HS-27A (cell line): ENCODE measurements at places on chromosomes 16 and 17.

GRCh38 chr17:65527381-65527780, 34.1 kb downstream of the AXIN2 start:
- no peak for DNase-seq

DNA sequence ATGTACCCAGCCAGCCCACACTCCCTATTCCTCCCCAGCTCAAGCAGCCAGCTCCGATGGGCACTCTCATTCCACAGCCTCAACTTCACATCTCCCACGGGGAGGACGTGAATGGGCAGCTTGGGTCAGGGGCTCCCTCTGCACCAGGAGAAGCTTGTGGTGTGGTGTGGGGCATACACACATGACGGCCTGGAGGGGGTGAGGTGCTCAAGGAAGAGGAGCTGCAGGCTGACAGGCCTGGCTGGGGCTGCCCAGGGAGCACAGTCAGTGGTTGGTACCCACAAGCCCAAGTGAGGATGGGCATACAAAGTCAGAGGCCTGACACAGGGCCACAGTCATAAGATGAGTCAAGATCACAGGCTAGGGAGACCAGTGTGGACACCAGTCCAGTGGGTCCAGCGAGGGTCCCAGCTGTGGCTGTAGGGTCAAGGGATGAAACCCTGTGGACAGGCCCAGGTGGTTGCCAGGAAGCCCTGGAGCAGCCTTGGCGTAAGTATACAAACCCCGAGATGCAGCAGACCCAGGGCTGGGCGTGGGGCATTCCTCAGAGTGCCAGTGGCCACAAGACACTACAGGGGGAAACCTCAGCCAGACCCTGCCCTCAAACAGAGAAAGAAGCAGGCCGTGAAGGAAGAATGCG, 4.4 kb downstream of the DRC3 start:
- DNase-seq: no peak

DNA sequence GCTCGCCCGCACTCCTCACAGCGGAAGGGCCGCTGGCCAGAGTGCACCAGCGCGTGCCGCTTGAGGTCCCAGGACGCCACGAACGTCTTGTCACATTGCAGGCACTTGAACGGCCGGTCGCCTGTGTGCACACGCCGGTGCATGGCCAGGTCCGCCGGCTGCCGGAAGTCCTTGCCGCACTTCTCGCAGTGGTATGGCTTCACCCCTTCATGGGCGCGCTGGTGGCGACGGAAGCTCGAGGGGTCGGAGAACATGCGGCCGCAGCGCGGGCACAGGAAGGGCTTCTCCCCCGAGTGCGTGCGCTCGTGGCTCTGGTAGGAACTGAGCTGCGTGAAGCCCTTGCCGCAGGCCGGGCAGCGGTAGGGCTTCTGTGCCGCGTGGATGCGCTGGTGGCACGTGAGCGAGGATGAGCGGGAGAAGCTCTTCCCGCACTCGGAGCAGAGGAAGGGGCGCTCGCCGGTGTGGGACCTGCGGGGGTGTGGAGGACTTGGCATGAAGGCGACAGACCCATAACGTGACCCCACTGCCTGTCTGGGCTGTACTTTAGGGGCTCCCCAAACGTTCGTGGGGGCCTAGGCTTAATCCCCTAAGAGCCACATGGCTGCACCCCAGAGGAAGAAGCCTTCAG, 12.1 kb downstream of the ZNF668 start:
- DNase-seq: no peak

- DNase-seq: no peak
These were observed 344.0 kb downstream of the CA10 start for GRCh38 chr17:51814521-51814920.

DNA sequence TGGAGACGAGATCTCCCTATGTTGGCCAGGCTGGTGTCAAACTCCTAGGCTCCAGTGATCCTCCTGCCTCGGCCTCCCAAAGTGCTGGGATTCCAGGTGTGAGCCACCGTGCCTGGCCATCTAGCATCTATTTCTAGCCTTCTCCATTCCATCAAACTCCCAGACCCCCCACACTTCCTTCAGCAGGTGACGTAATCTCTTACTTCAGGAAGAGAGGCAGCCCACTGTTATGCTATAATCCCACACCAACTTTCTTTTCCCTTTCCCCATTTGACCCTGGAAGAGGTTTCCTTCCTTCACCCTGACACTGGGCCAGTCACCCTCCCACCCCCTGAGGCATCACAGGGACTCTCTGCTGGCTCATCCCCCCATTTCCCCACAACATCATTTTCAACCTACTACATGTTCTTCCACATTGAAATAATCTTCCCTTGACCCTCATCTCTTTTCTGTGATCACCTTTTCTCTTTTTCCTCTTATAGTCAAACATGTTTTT, 7.6 kb downstream of the ITGA2B start:
- no peak for DNase-seq

DNA sequence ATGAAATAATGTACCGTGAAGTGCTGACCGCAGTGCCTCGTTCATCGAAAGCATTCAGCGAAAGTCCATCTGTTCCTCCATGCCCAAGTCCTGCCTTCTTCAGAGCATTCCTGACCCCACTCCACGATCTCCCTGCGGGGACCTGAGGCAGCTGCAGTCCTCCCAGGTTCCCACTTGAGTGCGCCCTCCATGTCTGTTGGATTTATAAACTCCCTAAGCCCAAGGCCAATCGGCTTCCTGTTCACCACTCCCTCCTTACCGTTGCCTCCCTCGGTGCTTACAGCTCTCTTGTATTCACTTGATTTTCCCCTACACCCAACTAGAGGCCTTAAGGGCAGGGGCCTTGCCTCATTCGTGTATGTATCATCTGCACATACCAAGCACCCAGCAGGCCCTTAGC, 2.8 kb downstream of the RAD51D start:
- DNase-seq: no peak

- DNase-seq: no peak
These were observed 59.3 kb downstream of the IKZF3 start for GRCh38 chr17:39804839-39805238.

DNA sequence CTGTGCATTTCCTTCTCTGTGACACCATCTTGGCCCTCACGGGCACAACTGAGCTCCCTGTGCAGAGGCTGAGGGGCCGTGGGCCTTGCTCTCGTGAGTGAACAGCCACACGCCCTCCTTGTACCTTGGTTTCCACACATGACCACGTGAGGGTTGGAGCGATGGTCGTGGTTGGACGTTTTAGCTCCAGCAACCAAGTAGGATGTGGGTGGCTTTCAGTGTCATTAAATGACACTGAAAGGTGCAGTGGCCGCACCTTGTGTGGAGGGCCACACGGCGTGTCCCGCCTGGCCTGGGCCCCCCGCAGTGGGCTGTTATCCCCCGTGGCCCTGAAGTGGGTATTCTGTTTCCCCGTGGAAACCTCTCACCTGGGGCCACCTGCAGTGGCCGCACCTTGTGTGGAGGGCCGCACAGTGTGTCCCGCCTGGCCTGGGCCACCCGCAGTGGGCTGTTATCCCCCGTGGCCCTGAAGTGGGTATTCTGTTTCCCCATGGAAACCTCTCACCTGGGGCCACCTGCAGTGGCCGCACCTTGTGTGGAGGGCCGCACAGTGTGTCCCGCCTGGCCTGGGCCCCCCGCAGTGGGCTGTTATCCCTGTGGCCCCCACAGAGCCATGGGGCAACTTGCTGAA, 28.2 kb downstream of the ACSF3 start:
- DNase-seq: no peak

DNA sequence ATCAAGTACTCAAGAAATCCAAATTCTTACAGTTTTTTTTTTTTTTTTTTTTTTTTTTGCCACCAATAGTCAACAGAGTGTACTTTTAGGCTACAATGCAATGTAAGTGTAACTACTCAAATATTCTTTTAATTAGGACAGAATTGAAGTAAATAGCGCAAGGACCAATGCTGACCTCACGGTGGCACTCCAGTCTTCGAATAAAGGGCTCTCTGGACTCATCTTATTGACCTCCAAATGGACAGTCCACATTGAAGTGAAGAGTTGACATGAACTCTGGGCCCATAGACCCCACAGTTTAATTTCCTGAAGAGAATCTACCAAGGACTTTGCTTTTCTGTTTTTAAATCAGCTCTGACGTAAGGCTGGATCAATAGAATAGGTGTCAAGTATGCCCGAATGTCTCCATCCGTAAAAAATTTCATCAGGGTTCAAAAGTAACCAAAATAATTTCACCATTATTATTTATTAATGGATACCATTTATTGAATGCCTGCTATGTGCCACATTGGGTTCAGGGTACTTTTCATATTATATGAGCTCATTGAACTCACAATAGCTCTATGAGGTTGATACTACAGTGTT, 7.3 kb upstream of the DDX52 start:
- no peak for DNase-seq

GRCh38 chr16:50072730-50073129, 7.0 kb downstream of the HEATR3 start:
- no peak for DNase-seq

DNA sequence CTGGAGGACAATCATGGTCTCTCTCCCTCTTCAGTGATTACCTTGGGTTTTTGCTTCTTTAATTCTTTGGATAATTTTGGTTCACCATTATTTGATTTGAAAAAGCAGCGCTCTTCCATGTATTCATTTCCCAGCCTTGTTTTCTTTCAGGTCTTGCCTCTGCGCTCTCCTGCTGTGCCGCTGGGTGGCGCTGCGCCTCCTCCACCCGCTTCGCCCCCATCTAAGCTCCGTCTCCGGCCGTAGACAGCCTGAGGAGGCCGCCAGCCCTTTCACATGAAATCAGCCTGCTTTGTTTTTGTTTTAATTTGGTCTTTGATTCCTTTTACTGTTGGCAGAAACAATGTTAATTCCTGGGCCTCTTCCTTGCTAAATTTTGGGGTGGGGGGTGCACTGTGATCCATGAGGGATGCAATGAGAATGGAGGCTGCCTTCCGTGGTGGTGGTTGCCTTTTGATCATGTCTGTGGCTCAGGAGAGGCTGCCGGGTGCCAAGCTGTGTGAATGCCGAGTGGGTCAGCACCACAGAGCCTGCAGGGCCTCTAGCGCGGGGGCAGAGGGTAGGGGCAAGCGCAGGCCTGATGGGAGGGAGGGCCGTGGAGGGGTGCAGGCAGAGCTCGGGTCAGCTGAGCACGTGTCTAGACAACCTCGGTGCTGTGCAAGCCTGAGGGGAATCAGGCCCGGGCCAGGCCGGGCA, 64.1 kb downstream of the PLD6 start:
- no peak for DNase-seq

DNA sequence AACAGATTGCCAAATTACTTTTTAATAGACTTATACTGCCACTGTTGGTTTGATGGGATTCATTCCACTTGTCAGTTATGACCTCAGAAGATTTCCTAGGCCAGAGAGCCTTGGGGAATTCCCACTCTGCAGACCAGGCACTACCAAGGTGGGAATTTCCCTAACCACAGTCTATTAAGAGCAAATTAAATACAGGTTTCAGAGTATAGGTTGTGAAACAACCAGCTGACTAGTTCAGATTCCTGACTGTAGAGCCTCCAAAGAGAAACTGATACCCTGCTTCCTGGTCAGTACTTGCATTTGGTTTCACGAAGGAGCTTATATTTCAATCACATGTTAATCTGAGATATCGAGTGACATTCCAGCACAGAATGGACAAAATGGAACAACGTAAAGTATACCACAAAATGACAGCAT, 186.5 kb downstream of the STX8 start:
- no peak for DNase-seq

GRCh38 chr17:81086789-81087551, 52.0 kb downstream of the BAIAP2 start:
- no peak for DNase-seq

GRCh38 chr16:23837553-23838308, 1.9 kb downstream of the PRKCB start:
- DNase-seq: no peak

- no peak for DNase-seq
These were observed 35.8 kb upstream of the BHLHA9 start for GRCh38 chr17:1234455-1234854.

DNA sequence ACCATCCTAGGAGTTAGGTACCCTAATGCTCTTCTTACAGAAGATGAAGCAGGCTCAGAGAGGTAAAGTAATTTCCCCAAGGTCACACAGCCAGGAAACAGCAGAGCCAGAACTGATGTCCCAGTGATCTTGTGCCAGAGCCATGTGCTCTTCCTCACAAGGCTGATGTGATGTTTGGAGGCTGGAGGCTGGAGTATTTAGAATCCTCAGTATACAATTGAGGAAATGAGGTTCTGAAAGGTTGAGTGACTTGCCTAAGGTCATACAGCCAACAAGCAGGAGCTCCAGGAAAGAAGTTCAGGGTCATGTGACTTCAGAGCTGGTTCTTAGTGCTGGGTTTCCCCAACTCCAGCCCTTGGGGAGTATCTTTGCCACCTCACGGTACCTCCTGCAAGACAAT, 18.5 kb downstream of the ITPRIPL2 start:
- no peak for DNase-seq

DNA sequence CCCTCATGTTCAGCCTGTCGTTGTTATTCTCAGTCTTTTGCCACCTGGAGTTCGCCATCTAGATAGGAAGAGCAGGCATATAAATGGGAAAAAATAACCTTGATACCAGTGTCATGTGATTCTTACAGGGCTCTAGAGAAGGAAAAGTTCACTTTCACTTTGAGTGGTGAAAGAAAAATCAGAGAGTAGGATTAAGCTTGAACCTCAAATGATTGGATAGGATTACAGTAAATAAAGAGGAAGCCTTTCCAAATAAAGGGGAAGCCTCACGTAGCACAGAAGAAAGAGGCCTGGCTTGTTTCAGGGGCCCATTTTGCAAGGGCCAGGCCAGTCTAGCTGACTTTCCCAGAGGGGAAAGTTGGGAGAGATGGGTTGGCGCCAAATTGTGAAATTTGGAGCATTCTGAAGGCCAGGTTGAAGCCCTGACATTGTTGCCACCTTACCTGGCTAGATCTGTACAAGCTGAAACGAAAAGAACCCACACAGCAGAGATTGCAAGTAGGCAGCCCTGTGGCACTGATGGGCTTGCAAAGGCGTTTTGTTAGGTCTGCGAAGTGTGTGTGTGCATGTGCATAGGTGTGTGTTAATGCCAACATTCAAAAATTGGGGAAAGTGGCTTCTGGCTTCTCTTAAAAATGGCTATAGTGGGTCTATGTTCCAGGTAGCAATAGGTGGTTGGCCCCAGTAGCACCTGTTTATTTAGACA, 38.8 kb downstream of the TMC6 start:
- no peak for DNase-seq

DNA sequence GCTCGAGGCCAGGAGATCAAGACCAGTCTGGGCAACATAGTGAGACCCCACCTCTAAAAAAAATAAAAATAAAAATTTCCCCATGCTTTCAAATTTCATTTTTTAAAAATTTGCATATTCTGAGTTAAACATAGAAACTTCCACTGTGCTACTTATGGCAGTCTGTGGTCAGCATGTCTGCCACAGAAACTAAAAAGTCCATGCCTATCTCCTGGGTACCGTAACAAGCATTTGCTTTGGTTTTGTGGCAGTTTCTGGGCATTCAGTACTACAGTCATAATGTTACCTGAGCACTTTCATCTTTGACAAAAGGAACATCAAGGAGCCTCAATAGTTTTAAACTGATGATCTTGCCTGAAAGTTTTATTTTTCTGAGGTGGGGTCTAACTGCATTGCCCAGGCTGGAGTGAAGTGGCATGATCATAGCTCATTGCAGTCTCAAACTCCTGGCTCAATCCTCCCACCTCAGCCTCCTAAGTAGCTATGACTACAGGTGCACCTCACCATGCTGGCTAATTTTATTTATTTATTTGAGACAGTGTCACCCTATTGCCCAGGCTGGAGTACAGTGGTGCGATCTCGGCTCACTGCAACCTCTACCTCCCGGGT, 13.2 kb upstream of the ITGA2B start:
- DNase-seq: no peak
